Stimulated activated CD8-positive, alpha-beta memory T cell treated with anti-CD3 and anti-CD28 coated beads, Interleukin-15, amount 100 ng/mL, for 48 hours (primary cell): ENCODE measurements at places on chromosomes 11 and 22.

GRCh38 chr22:46416891-46417580, 81.5 kb downstream of the TRMU start:
- DNase-seq = no peak

DNA sequence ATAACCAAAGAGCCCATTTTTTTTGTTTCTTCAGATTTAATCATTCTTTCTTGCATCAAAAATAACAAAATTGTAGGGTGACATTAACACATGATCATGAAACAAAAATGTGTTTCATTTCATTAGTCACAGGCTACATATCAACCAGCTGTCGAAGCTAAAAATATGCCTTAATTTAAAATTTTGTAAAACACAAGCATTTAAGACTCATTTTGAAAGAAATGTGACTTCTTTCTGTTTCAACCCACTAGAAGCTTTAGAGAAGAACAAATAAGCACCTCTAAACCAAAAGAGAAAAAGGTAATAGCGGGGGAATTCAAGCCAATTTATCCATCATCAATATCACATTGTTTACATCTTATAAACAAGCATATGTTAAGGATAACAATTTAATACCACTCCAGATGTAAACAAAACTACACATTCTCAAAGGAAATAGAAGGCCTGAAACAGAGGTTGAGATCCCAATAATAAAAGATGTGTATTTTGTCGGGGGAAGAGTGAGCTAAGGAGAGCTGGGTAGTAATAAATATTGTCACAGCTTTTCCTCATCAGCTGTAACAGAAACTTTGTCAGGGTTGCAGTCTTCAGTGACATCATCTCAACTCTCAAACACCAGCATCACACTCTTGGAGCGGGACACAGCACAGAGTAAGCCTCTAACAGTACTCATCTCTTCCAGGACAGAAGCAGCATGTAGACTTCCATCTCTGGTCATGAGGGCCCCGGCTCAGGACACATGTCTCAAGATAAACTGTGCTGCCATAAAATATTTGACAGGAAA, 42.0 kb downstream of the ALG9 start:
- no peak for DNase-seq

DNA sequence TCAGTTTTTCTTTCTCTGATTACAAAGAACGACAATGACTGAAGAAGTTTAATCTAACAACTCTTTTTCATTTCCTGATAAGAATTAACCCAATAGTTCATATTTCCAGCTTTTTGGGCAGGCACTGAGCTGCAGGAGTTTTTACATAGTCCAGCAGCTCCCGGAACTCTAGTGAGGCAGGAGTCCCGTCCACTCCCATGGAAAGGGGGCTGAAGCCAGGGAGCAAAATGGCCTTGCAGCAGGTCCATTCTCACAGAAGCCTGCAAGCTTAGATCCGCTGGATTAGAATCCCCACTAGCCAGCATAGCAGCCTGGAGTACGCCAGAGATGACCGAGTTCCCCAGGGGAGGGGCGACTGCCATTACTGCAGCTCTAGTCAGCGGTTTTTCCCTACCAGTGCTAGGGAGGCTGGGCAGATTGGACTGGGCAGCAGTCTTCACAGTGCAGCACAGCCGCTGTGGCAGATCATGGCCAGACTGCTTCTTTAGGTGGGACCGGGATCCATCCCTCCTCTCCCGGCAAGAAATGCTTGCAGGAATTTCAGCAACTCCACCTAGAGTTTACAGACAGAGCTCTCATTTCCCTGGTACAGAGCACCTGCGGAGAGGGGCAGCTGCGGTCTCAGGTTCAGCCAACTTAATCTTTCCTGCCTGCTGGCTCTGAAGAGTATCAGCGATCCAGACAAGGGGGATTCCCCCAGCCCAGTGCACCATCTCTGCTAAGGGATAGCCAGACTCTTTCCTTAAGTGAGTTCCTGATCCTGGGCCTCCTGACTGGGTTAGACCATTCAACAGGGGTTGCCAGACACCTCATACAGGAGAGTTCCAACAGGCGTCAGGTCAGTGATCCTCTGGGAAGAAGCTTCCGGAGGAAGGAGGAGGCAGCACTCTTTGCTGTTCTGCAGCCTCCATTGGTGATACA, 742 bp upstream of the CASP4 start:
- no peak for DNase-seq

GRCh38 chr11:41237382-41237781, 222.1 kb downstream of the LRRC4C start:
- no peak for DNase-seq

GRCh38 chr11:21658654-21659193, 534.2 kb upstream of the ANO5 start:
- no peak for DNase-seq

- peak; percentile 9 for DNase-seq
Observed at GRCh38 chr11:7575841-7576725, 62.3 kb downstream of the PPFIBP2 start.

DNA sequence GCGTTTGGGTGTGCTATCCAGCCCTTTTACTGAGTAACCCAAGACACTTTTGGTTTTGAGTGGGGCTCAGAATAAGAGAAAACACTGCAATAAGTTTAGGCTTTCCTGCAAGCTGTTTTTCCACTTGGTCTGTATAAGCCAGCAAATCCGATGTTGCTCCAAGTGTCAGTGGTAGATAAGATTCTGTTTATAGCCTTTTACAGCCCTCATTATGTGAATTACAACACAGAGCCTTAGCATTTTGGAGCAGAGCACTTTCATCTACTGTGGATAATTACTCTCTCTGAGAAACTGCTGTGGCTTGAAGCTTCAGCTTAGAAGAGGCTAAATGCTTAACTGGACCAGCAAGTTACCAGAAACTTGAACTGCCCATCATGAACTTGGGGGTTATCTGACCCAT, 601.1 kb downstream of the JRKL start:
- no peak for DNase-seq

DNA sequence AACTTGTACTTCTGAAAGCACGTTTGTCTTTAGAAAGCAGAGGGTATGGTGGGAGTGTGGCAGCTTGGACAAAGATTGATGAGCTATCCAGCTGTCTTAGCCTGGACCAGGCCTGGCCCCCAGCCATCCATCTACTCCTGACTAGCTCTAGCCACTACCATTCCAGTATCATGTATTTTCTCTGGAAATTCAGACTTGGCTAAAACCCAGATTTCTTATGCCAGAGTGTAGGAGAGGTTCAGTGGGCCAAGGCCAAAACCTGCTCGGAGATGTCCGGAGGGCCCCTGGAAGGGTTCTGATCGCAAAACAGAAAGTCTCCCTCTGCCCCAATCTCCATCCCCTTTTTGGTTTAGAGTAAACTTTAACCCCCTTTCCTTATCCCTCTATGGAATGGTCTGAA, 24.8 kb upstream of the MTCH2 start:
- DNase-seq = no peak

DNA sequence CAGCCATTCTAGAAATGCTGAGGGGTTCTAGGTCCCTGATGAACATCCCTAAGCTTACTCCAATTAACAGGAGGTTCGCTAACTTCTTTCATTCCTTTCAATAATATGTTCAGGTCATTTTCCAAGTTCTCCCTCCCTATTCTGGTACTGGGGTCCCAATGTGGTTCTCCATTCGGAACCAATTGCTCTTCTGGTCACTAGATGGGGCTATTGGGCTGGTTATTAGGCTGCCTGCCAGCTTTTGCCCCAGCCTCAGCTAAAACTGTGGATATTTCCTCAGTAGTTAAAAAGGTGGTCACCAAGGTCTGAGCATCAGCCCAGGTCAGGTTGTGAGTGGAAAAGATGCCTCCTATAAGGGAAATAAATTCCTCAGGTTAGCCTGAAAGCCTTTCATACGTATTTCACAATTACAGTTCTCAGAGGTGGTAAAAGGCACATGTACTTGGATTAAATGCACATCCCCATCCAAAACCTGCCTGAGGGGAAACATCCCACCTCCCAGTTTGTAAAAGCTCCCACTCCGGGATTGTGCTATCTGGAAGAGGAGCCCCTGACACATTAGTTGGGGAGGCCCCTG, 161.1 kb upstream of the CCDC179 start:
- no peak for DNase-seq

- DNase-seq = no peak
Observed at GRCh38 chr22:48806227-48806781, 1021.4 kb downstream of the BRD1 start.

- no peak for DNase-seq
Observed at GRCh38 chr11:122917311-122917710, 34.8 kb downstream of the JHY start.

DNA sequence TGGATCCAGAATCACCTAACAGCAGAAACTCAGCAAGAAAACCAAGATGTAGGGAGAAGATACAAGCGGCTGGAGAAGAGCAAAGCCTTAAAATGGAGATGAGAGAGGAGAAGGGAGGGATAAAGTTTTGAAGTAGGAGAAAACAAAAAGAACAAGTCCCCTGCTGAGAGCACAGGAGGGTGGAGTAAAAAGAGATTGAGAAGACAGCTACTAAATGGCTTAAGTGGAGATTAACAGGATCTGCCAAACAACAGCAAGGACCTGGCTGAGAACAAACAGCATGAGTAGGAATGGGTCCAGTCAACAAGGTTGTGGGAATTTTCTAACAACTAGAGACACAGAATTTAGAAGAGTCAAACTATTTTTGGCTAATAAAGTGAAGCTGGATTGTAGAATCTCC, 18.1 kb downstream of the BTG4 start:
- no peak for DNase-seq

DNA sequence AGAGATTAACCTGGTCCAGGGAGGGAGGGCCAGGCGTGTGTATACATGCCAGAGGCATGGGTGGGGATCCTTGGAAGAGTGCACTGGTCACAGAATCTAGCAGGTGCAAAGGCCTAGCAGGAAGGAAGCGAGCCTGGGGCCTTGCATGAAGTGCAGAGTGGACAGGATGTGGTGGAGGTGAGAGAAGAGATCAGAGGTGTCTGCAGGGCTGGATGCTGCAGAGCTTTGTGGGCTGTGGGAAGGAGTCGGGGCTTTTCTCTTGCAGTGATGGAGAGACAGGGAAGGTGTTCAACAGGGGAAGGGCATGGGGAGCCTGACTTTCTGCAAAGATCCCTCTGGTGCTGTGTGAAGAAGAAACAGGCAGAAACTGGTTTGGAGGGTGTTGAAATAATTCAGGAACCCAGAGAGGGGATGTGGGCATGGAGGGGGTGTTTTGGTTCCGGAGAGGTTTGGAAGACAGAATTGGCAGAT, 2.5 kb upstream of the TPST2 start:
- DNase-seq = peak; percentile 49

GRCh38 chr11:126756855-126757254, 243.7 kb downstream of the KIRREL3 start:
- no peak for DNase-seq

GRCh38 chr22:41198027-41198580, 7.0 kb upstream of the L3MBTL2 start:
- peak; percentile 32 for DNase-seq

DNA sequence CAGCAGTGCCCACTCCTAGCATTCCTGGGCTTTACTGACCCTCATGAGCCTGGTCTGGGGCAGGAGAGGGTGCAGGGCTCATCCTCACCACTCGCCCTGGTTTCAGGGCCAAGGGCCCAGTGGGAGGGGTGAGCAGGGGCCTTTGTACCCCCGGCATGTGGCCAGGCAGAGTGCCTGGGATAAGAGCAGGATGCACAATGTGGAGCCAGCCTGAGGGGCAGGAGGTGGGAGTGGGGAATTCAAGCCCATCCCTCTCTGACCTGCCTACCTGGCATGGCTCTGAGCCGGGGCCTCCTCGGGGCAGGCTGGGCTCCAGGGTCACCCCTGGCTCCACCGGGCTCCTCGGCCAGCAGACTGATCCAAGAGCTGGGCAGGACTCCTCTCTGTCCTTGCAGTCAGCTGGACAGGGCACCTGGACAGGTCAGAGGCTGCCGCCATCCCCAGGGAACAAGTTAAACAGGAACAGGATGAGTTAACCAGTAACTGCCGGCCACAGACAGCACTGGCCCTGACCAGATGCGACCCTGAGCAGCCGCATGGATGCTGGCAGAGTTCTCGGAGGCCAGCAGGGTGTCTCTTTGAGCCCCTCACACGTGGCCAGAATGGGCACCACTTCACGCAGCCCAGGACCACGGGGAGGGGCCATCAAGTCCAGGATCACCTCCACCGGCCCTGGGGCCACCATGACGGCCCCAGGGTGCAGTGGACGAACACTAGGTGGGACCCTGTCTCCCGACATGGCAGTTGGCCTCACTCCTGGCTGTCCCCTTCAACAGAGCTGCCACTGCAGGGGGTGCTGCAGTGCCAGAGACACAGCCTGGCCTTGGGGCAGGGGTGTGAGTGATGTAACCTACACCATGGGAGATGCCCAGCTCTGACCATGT, 5.0 kb downstream of the SIGIRR start:
- no peak for DNase-seq

GRCh38 chr11:104668797-104669463, 229.3 kb downstream of the CASP12 start:
- no peak for DNase-seq

DNA sequence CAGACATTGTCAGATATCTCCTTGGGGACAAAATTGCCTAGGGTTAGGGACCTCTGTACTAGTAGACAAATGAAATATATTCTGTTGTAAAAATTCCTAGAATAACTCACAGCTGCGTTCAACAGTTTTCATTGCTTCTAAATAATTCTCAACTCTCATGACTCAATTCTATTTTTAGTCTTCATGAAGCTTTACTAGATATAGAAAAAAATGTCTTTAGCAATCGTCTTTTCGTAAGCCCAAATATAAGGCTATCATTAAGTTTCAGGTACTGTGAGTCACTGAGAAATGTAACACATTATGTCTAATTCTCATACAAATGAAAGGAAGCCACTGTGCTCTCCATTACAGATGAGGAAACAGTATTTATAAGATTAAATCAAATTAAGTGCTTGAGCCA, 6.4 kb downstream of the MMP12 start:
- DNase-seq = no peak

DNA sequence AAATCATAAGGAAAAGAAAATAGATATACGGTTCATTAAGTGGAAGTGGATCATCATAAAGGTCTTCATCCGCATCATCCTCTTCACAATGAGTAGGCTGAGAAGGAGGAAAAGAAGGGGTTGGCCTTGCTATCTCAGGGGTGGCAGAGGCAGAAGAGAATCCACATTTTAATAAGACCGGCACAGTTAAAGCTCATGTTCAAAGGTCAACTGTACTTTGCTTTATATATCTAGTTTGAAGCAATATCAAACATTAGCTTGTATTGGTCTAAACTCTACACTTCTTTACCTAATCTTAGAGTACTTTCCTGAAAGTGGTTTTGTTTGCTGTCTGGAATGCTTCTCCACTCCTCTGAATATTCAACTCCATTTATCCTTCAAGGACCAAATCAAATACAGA, 5.7 kb upstream of the PPFIBP2 start:
- no peak for DNase-seq

- DNase-seq = no peak
Observed at GRCh38 chr11:120601536-120601935, 90.0 kb downstream of the GRIK4 start.

- DNase-seq = no peak
Observed at GRCh38 chr11:75149766-75150465, 991 bp upstream of the SLCO2B1 start.

DNA sequence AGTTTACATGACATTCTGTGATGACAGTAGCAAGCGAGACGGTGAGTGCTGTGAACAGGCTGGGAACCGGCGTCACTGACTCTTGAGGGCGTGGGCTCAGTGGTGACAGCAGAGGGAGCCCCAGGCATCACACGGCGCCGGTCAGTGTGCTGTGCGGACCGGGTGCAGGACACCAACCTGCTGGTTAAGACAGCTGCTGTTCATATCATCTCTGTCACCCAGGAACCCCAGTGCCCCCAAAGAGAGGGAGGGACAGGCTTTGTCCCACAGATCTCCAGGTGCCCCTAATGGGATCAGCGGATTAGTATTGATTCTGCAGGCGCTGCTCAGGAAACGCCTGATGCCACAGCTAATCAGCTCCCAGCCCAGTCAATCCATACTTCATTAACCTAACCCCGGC, 18.4 kb downstream of the B3GAT1 start:
- no peak for DNase-seq
